ENCODE measurements at places on chromosomes 16 and 17.

DNA sequence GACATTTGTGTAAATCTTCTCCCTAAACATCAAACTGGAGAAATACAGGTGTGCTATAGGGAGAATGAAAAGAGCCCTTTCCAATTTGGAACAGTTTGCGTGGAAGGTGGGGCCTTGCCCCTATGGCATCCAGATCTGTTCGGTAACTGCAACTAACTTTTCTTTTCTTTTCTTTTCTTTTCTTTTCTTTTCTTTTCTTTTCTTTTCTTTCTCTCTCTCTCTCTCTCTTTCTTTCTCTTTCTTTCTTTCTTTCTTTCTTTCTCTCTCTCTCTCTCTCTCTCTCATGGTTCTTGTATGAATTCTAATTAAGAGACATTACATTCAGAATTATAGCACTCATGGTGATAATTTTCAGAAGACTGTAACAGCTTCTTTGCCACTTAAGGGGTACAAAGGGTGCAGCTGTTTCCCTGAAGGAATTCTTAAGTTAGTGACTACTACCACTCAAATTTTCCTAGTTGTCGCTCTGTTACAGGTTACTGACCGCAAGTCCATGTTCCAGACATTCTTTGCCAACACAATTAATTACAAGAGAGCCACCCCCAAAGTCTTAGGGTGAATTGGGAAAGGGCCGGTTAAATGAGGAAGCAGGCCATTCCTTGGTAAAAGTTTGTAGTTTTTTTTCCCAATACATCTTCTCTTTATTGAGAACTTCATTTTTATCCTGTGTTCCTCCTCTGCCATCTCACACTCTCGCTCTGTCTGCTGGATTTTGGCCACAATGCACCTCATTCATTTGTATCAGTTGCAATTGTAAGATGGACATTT lies 69.8 kb downstream of the KSR1 start:
- no peak for DNase-seq

- DNase-seq: peak; percentile 68
These were observed 5.7 kb downstream of the DLG4 start for GRCh38 chr17:7213895-7214299.

DNA sequence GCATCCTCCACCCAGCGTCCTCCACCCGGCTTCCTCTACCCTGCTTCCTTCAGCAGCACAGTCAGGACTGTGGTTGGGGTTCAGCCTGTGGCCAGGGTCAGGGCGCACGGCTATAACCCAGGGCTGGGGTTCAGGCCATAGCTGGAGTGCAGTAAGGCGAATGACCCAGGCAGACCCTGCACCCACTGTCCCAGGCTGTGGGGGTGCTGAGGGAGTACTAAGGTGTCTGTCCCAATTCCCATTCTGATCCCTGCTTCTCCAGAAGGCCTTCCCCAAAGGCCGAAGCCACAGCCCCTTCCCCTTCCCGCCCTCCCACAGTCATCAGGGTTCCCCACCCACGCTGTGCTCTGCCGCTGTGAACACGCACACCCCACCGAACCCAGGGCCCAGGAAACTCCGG lies 12.4 kb downstream of the EMC6 start:
- no peak for DNase-seq

DNA sequence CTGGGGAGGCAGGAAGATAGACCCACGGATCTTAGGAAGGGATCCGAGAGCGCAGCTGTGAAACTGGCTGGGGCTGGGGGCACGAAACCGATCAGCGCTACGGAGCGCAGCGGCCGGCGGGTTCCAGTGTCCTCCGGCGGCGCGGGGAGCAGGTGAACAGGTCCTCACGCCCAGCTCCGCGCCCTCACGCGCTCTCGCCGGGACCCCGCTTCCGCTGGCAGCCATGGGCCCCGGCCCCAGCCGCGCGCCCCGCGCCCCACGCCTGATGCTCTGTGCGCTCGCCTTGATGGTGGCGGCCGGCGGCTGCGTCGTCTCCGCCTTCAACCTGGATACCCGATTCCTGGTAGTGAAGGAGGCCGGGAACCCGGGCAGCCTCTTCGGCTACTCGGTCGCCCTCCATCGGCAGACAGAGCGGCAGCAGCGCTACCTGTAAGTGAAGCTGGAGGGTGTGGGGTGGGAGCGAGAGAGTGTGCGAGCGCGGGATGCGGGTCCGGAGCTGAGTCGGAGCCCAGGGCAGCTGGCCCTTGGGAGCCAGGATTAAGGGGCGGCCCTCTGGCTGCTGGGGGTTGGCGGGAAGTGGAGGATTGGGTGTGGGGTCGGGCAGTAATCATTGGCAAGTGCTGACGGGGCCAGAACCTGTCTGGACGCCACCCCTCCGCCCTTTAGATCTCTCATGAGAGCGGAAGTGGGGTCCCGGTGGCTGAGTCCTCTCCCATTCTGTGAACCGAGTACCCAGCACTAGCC lies 479 bp downstream of the ITGA3 start:
- peak; percentile 79 for DNase-seq

- peak; percentile 50 for DNase-seq
These were observed 40.8 kb downstream of the RNF157 start for GRCh38 chr17:76199469-76199868.

DNA sequence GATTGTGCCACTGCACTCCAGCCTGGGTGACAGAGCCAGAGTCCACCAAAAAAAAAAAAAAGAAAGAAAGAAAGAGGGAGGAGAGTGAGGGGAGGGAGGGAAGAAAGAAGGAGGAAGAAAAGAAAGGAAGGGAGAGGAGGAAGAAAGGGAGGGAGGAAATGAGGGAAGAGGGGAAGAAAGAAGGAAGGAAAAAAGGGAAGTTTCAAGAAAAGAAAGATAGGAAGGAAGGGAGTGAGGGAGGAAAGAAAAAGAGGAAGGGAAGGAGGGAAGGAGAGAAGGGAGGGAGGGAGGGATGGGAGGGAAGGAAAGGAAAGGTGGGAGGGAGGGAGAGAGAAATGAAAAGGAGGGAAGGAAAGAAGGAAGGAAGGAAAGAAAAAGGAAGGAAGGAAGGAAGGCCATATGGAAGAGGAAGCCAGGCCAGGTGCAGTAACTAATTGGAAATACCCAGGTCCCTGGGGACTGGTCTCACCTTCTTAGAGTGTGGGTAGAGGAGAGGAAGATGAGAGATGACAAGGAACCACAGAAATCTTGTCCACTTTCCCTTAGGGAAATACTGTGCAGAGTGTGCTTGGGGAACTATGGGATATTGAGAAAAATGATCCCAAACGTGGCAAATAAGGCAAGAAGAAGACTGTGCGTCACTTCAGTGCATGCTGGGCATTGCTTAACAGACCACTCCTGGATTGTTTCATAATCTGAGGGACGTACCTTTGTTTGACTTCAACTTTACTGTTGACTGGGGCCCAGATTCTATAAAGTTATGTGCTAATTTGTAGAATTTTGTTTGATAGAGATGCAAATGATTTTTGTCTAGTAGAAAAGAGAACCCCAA lies 15.1 kb upstream of the CSNK2A2 start:
- DNase-seq: no peak

DNA sequence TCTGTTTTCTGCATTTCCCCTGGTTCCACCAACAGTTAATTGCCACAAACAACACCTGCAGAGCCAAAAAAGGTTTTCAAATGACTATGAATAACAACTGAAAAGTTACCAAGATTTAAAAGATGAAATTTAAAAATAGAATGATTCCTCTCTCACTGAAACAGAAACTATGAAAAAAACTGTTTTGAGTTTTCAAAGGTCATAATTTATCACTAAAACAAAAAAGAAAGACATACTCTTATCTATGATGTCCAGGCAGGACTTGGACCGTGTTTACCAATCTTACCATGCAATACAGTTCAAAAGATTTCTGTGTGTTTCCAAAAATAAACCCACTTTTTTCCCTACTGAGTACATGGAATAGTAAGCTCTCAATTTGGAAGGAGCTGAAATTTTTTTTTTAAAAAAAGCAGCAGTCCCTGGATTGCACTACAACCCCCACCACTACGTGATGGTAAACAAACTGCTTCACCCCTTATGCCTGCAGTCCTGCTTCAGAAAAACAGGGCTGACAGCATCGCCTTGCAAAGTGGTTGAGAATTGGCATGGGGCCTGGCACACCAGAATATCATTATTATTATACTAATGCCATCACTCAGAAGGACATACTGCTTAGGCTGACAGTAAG lies 8.5 kb downstream of the TXNDC11 start:
- DNase-seq: peak; percentile 32

DNA sequence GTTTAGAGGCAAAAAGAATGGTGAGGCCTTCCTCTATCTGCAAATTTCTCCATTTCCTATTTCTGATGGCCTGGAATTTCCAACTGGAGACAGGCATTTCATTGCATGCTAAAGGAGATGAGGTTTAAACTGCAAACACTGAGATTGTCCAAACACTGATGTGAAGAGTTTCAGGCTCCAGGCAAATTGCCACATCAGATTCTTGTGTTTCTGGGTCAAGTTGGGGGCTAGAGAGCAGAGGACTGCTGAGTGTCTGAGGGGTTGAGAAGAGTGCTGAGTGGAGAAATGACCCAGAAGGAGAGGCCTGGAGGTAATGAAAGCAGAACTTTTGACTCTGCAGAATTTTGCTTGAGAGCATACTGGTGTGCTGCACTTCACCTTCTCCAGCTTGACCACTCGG lies 216.7 kb upstream of the MPHOSPH6 start:
- DNase-seq: no peak

GRCh38 chr16:13957197-13958078 lies 37.5 kb downstream of the ERCC4 start:
- peak; percentile 57 for DNase-seq

GRCh38 chr16:55263271-55264250 lies 60.4 kb upstream of the IRX6 start:
- no peak for DNase-seq

DNA sequence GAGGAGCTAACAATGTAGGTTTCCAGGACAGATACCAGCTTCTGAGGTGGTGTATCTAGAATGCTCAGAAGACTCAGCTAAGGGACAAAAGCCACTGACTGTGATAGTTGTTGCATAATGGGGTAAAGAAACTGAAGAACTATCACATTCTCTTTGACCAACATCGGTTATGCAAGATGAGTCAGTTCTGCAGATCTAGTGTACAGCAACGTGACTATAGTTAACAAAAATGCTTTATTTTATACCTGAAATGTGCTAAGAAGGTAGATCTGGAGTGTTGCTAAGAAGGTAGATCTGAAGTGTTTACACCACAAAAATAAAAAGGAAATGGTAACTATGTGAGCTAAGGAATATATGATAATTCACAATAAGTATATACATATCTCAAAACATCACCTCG lies 2.5 kb downstream of the KRTAP9-6 start:
- DNase-seq: no peak

- peak; percentile 55 for DNase-seq
These were observed 3.5 kb downstream of the GRB2 start for GRCh38 chr17:75402026-75402425.

- no peak for DNase-seq
These were observed 9.7 kb downstream of the PHKB start for GRCh38 chr16:47470810-47471209.

- DNase-seq: no peak
These were observed 34.3 kb downstream of the PITPNC1 start for GRCh38 chr17:67411397-67411796.

- DNase-seq: peak; percentile 21
These were observed 655 bp downstream of the ATXN1L start for GRCh38 chr16:71846431-71846830.

DNA sequence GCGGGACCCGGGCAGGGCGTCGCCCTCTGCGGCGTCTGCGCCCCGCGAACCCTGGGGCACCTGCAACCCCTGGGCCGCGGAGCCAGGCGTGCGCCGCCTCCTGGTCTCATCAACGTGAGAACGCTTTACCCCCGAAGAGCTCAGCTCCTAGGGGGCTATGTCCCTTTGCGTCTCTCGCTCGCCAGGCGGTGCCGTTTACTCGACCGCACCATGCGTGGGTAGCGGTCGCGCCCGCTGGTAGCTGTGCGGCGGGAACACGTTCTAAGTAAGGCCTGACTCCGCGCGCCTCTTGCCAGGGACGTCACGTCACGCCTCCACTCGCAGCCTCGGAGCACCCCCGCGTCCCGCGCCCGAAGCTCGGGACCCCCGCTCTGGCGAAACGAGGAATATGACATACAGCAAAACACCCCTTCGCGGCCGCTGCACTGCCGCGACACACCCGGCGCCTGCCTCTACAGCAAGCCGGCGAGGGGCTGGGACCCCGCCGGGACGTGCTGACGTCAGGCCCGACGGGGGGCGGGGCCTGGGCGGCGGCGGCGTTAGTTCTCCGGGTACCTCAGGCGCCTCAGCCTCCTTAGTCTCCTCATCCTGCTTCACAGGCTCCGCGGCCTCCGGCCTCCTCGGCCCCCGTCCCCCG lies at the start of gene RAB11FIP3:
RAB11FIP3 (plus strand) TSS at position 568 of the 637 bp plus-strand sequence. CDS start 358 bp downstream, outside the sequence.
- peak; percentile 92 for DNase-seq

GRCh38 chr17:1651559-1651844 lies 1.8 kb upstream of the RILP start:
- no peak for DNase-seq

GRCh38 chr16:48146710-48147109 lies 9.1 kb downstream of the ABCC12 start:
- DNase-seq: no peak

DNA sequence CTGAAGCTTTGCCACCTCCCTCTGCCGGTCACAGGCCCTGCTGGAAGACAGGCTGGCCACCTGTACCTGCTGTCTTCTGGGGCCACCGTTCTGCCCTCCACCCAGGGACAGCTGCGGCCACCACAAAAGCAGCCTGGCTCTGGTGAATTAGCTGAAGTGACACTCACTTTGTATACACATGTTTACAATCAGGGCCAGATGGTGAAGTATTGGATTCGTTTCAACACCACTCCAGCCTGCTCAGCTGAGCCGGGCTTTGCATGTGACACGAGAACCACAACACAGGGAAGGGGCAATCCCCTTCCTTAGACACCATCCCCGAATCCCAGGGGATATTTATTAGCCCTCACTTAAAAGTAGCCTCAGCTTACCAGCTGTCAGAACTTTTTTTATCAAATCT lies 191.5 kb upstream of the RPL38 start:
- DNase-seq: no peak

- no peak for DNase-seq
These were observed 5.0 kb upstream of the SLC38A8 start for GRCh38 chr16:84047626-84048025.

GRCh38 chr17:74407384-74407783 lies 24.5 kb upstream of the GPRC5C start:
- no peak for DNase-seq

- DNase-seq: peak; percentile 45
These were observed 85.9 kb downstream of the EMP2 start for GRCh38 chr16:10494343-10495030.

GRCh38 chr16:15604460-15605440 lies 38.2 kb downstream of the MARF1 start:
- no peak for DNase-seq

DNA sequence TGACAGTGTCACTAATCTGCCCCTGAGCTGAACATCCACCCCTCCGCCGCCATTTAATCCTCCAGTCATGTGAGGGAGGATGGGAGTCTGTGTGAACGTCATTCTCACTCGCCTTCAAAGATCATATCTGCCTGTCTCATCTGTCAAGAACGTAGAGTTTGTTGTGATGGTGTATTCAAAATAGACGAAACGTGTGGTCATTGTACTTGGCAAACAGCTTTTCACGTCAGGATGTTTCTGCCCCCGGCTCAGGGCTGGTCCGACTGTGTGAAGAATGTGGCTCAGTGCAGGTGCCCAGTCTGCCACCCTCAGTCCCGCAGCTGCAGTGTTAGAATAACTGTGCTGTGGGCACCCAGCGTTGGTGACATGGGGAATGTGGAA lies 148.0 kb downstream of the KCNJ12 start:
- no peak for DNase-seq

- no peak for DNase-seq
These were observed 58.1 kb downstream of the MPHOSPH6 start for GRCh38 chr16:82111944-82112343.

GRCh38 chr16:23040246-23040645 lies 109.0 kb downstream of the USP31 start:
- no peak for DNase-seq

Measured in activated CD4-positive, alpha-beta T cell treated with anti-CD3 and anti-CD28 coated beads, Interleukin-2, Interleukin-6, amounts not matched to agents 100 ng/mL and 50 ng/mL, durations not matched to agents 16 hours and 8 hours (primary cell).